Trophoblast cell (in vitro differentiated cells and primary cell): ENCODE measurements at places on chromosomes 13 and 19.

- no peak for DNase-seq
- peaks cover 8% of the 10 kb centered on the region for H3K4me1 ChIP-seq
- no peaks in the 10 kb centered on the region for H3K36me3 ChIP-seq
- H3K27ac ChIP-seq: no peak overlapping the region
- H3K27me3 ChIP-seq: no peaks in the 10 kb centered on the region
These were observed 2.5 kb upstream of the BCAT2 start for GRCh38 chr19:48813123-48813913.

DNA sequence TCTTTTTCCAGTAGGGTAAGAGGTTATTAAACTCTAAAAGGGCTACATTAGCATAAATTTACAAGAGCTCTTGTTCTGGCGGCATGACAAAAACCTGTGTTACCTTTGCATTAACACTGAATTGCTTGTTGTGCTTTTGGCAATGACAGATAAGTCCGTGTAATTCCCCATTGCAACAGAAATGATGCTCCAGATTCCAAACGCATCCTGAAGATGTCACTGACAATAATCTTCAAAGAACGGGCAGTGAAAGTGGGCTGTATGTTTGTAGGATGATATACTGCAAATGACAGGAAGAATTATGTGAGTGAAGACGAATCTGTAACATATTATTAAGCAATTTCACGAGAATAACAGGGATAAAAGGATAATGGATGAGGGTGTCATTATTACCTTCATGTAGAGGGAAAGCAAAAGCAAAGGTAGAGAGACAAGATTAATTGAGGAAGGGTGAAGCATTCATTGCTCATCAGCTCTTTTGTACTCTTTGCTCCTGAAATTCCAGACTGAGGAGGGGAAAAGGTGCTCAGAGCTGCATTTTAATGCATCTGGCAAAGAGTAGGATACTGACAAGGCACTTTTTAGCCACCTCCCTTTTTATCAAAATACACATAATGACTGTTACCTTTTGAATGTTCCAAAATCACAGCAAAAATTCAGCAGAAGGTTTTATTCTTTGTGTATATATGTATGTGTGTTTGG is 38.5 kb upstream of the MAB21L1 start:
- H3K27ac ChIP-seq: no peak overlapping the region
- no peaks in the 10 kb centered on the region for H3K36me3 ChIP-seq
- H3K4me3 ChIP-seq: no peak overlapping the region
- no peaks in the 10 kb centered on the region for H3K4me1 ChIP-seq
- H3K27me3 ChIP-seq: no peaks in the 10 kb centered on the region

DNA sequence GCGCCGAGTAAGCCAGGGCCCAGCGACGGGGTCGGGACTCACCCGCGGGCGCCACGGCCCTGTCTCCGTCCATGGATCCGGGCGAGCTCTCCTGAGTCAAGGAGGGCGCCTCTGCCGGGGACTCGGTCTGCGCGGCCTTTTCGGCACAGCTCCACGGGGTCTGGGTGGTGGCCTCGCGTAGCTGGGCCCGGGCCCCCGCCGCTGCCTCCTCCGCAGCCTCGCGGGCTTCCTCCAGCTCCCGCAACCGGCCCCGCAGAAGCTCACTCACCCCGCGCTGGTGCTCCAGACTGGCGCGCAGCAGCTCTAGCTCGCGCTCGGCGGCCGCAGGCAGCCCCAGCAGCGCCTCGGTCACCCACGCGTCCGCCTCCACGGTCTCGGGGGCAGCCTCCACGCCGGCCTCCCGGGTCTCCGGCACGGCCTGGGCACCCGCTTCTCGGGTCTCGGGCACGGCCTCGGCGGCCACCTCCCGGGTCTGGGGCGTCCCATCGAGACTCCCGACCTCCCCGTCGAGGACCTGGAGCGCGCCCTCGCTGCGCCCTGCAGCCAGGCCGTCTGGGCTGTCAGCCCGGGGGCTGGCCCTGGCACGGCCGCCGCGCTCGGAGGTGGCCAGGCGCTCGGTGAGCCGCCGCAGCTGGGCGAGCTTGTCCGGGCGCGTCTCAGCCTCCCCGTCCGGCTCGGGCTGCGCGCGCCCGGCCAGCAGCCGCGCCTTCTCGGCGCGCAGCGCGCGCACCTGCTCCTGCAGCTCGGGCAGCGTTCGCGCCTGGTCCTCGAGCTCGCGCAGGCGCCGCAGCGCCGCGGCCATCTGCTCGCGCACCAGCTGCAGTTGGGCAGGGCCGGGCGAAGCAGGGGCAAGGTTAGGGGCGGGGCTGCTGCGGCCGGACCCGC is 8.4 kb downstream of the KANK3 start:
- no peak overlapping the region for H3K27ac ChIP-seq
- H3K4me3 ChIP-seq: peak overlapping the region; percentile 8
- H3K4me1 ChIP-seq: peaks cover 10% of the 10 kb centered on the region

GRCh38 chr13:20159646-20160305 is 1.1 kb downstream of the GJA3 start:
- H3K4me3 ChIP-seq: no peak overlapping the region
- no peak overlapping the region for H3K27ac ChIP-seq
- H3K4me1 ChIP-seq: peaks cover 8% of the 10 kb centered on the region
- H3K36me3 ChIP-seq: no peaks in the 10 kb centered on the region
- DNase-seq: no peak

- peaks cover 27% of the 10 kb centered on the region for H3K27me3 ChIP-seq
- H3K4me3 ChIP-seq: no peak overlapping the region
- no peaks in the 10 kb centered on the region for H3K36me3 ChIP-seq
- no peak for DNase-seq
These were observed 2.0 kb upstream of the MEGF8 start for GRCh38 chr19:42323473-42323851.

- no peaks in the 10 kb centered on the region for H3K36me3 ChIP-seq
- no peaks in the 10 kb centered on the region for H3K27me3 ChIP-seq
These were observed 8.9 kb downstream of the RTBDN start for GRCh38 chr19:12825254-12826131.

DNA sequence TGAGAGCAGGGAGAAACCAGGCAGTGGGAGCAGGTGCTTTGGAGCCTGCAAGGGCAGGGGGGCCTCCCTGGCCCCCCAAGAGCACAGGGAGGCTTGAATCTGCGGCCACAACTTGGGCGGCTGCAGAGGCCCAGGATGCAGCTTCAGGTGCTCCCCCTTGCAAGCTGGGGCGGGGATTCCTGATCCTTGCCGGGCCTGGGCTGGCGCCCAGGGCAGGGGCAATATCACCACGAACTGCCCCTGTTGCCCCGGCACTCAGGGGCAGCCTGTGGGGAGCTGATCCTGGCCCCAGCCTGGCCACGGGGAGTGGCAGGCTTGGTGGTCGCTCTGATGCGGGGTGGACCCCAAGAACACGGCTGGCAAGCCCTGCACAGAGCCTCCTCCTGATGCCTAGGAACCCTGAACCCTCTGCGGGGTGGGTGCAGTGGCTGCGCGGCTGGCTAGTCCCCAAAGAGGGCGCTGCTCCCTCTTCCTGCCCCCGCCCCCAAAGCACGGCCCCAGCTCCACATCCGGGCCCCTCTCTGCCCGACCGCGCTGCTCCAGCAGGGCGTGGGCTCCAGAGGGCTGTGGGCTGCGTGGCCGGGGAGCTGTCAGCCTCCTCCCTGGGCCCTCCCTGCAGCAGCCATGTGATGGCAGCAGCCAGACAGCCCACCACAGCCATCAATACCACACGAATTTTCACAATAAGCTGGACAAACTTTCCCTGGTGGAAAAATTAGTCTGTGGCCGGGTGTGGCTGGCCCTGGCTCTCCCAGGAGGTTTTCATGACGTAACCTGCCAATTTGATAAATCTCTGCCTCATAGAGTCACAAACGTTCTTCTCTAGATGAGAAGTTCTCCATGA is 21.0 kb downstream of the TNFSF9 start:
- no peaks in the 10 kb centered on the region for H3K27me3 ChIP-seq
- no peak overlapping the region for H3K4me3 ChIP-seq
- no peak for DNase-seq
- no peaks in the 10 kb centered on the region for H3K36me3 ChIP-seq
- H3K4me1 ChIP-seq: no peaks in the 10 kb centered on the region

DNA sequence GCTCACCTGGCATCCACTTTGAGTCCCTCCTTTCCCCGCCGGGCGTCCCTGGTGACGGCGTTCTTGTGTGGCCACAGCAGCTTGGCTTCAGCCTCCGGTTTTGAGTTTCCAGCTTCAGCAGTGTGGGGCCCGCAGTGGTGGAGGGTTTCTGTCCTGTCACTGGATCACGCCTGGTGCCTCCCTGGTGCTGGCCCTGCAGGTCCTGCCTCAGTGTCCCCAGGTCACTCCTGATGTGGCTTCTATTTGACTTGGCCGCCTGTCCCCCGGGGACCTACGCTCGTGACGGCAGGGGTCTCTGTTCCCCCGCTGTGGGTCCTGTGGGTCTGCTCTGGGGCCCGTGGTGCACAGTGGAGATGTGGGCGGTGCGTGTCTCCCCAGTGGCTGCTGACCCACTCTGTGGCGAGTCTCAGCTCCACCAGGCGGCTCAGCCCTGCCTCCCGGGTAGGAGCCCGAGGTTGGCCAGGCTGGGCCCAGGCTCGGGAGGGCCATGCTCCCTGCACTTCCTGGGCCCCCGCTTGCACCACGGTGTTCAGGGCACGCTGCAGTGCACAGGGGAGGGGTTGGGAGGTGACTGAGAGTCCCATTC is 1.9 kb downstream of the ATP4B start:
- H3K27me3 ChIP-seq: no peaks in the 10 kb centered on the region
- H3K27ac ChIP-seq: no peak overlapping the region
- no peak overlapping the region for H3K4me3 ChIP-seq
- no peaks in the 10 kb centered on the region for H3K4me1 ChIP-seq
- no peak for DNase-seq

DNA sequence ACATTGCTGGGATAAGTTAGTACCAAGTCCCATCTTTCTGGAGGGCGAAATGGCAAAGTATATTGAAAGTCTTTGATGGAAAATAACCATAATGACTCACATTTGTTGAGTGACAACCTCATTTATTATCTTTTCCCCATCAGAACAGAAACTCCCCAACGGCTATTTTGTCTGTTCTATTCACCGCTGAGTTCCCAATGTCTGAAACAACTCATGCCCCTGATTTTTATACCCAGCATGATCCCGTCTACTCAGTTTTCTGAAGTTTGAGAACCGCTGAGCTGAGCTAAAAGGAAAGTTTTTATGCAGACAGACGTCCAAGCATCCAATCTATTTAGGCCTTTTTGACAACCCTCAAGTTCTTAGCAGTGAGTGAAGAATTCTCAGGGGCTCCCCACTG is 7.8 kb upstream of the TINCR start:
- no peak overlapping the region for H3K27ac ChIP-seq
- H3K36me3 ChIP-seq: no peaks in the 10 kb centered on the region
- H3K4me1 ChIP-seq: peaks cover 10% of the 10 kb centered on the region
- DNase-seq: peak; percentile 73
- no peaks in the 10 kb centered on the region for H3K27me3 ChIP-seq
- H3K4me3 ChIP-seq: no peak overlapping the region

- H3K27ac ChIP-seq: peak overlapping the region; percentile 97
- H3K4me1 ChIP-seq: peaks cover 12% of the 10 kb centered on the region
- DNase-seq: peak; percentile 67
- peak overlapping the region; percentile 88 for H3K4me3 ChIP-seq
- H3K27me3 ChIP-seq: no peaks in the 10 kb centered on the region
These were observed 851 bp downstream of the ZNF320 start for GRCh38 chr19:52896431-52897137.

GRCh38 chr13:77022341-77022740 is 4.6 kb downstream of the FBXL3 start:
- no peaks in the 10 kb centered on the region for H3K27me3 ChIP-seq
- no peak overlapping the region for H3K27ac ChIP-seq
- no peak for DNase-seq
- H3K4me3 ChIP-seq: no peak overlapping the region
- H3K4me1 ChIP-seq: no peaks in the 10 kb centered on the region
